Fibroblast of lung (primary cell): ENCODE measurements at places on chromosomes 7 and 10.

- DNase-seq: no peak
Observed at GRCh38 chr7:22417841-22418240, 60.9 kb upstream of the RAPGEF5 start.

- no peak for DNase-seq
Observed at GRCh38 chr10:43190775-43191174, 52.5 kb downstream of the CSGALNACT2 start.

- peak; percentile 34 for DNase-seq
Observed at GRCh38 chr7:17301471-17302456, 3.3 kb downstream of the AHR start.

DNA sequence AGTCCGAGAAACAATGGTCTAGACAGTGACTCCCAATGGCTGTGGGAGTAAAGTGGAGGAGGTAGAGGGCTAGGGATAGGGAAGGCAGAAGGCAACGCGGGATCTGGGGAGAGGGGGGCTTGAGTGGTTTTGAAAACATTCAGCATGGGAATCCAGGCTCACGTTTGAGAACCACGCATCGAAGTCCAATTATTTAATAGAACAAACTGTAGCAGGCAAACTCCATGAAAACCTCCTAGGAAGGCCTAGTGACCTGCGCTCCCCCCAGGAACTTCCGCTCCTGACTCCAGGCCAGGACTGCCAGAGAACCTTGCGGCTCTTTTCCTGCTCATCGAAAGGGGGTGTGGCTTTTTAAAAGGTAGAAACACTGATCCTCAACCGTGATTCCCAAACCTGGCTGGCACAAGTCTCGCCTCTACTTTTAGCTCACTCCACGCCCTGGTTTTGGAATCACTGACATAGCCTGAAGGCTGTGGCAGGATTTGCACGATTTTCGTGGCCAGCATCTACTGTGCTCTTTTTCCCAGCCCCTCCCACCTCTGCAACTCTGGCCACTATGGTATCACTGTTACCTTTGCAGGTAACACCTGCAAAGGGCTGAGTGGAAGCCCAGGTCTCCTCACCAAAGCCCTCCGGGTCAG is 43.4 kb downstream of the MYOF start:
- DNase-seq: no peak

DNA sequence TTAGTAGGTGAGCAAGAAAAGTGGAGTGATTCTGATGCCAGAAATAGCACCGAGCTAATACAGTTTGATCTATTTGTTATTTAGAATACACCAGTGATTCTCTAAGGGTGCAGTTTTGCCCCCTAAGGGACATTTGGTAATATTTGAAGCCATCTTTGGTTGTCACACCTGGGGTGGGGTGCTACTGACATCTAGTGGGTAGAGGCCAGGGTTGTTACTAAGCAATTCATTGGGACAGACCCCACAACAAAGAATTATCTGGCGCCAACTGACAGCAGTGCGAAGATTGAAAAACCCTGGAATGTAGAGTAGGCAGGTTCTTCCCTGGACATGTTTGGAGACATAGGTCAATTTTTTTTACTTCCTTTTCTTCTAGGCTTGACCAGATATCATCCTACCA is 14.6 kb downstream of the PALS2 start:
- peak; percentile 15 for DNase-seq

DNA sequence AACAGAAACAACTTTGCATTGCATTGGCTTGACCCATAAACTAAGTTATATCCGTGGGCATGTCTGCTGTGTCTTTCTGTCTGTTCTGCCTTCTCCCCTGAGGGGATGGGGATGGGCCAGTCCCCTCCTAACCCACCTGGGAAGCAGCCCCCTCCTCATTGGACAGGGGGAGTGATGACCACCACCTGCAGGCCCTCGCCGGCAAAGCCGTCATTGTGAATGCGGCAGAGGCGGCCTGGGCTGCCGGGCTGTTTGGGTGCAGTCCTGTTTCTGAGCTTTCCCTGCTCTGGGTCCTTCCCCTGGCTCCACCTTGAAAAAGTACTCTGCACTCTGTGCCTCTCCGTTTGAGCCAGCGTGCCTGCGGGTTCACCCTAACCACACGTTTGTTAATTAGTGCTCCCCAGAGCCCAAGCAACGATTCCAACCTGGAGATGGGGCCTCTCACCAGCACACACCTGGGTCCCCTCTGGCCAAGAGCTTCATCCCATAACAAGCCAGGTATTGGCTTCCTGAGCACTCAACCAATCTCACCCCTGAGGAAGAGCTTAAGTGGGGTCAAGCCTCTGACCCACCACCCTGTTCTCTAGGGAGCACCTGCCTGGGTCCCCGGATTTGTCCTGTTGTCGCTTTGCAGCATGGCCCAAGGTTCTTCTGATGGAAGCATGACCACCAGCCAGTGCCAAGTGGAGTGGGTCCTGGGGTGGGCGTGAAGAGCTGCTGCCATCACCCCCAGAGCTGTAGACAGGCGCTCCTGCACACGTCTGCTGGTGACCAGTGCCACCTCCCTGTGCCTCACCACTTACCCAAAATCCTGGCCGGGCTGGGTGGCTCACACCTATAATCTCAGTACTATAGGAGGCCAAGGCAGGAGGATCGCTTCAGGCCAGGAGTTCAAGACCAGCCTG is 39.4 kb upstream of the ZMIZ2 start:
- no peak for DNase-seq

DNA sequence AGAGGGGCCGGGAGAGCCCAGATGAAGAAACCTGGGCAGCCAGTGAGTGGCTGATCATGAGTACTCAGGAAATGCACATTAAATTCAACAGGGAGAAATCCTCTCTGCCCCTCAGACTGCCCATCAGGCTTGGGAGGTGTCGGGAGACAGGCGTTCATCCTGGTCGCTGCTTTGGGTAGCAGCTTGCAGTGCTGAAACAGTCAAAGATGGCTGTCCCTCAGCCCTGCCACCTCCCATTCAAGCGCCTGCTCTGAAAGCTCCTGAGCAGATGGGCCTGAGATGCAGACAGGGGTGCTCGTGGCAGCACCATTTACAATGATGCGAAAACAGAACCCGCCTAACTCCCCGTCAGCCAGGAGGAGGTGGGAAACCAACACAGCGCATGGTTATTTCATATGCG is 3.6 kb upstream of the JAKMIP3 start:
- no peak for DNase-seq

DNA sequence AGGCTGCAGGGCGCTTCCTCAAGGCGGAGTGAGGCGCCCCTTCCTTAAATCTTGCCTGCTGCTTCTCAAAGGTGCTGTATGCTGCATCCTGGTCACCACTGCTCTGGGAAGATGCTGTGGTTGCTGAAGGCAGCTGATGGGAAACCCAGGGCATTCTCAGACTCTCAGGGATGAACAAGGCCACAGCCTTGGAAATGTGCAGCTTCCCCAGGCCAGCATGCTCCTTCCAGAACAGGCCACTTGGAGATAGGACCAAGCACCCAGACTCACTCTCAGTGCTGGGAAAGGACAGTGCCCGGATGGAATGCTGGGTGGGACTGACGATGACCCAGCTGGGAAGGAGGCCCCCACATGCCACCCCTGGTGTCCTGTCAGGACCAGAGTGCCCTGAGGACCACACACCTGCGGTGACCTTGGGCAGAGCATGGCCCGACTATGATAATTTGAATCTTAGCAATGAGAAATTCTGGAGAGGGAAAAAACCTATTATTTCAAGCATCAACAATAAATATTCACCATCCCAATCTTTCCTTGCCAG is 235.5 kb downstream of the TNS3 start:
- no peak for DNase-seq

DNA sequence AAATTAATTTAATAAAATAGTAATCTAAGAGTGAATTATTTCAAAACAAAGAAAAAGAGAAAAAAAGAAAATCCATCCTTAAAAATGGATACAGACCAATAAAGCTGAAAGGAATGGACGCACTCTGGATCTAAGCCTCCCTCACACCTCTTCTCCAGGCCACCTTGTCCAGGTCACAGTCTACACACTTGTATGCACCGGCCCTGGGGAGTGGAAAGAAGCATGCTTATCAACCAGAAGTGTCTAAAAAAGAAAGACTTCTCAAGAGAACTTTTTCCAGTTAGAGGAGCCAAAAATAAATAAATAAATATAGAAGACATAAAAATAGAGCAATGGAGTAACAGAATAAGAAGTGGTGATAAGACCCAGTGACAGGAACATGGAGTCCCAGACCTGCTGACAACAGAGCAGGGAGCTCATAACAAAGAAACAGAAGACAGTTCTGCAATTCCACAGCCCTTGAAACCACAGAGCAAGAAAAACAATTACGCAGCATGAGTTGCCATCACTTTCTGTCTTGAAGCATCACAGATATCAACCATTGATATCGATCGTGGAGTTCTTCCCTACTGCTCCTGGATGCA is 311.7 kb upstream of the NFE2L3 start:
- DNase-seq: no peak

DNA sequence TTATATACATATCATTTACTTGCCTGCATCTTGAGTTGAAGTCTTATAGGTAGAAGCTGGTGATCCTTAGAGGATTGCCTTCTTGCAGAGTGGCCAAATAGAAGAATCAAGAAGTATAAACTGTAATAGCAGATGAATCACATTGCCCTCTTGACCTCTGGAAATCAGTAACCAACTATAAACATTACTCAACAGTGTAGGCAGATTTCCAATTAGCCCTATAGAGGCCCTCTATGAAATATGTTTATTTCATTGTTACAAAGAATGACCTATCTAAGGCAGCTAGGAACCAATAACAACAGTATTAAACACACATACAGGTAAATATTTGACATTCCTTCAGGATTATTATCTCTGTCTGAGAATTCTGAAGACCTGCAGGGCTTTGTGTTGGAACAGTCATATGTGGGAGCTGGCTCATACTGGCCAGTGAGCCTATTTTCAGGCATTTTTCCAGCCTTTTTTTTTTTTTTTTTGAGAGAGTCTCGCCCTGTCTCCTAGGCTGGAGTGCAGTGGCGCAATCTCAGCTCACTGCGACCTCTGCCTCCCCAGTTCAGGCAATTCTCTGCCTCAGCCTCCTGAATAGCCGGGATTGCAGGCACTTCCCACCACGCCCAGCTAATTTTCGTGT is 7.2 kb upstream of the SRI start:
- DNase-seq: peak; percentile 74

GRCh38 chr7:40231796-40232195 is 97.0 kb downstream of the SUGCT start:
- DNase-seq: no peak

DNA sequence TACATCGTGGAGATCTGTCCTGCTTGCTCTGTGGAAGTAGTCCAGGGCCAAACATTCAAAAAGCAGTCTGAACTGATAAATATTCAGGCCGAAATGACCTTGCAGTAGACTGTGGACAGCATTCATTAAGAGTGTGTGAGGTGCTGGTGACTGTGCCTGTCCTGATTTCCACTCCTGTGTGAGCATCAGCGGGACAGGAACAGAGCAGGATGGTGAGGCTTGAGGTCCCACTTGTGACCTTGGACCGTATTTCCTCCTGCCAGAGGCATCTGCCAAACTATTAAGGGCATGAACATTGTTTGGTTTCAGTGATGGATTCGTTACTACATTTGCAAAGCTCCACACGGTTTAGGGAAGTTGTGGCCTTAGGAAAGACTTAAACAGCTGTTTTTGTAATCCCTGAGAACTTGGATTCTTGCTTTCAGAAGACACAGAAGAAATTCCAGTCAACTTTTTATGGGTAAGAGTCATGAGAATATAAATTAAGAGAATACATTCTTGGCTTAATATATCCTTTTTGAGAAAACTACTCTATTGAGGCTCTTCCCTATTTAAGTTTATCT is 32.8 kb downstream of the CCNY start:
- DNase-seq: no peak

DNA sequence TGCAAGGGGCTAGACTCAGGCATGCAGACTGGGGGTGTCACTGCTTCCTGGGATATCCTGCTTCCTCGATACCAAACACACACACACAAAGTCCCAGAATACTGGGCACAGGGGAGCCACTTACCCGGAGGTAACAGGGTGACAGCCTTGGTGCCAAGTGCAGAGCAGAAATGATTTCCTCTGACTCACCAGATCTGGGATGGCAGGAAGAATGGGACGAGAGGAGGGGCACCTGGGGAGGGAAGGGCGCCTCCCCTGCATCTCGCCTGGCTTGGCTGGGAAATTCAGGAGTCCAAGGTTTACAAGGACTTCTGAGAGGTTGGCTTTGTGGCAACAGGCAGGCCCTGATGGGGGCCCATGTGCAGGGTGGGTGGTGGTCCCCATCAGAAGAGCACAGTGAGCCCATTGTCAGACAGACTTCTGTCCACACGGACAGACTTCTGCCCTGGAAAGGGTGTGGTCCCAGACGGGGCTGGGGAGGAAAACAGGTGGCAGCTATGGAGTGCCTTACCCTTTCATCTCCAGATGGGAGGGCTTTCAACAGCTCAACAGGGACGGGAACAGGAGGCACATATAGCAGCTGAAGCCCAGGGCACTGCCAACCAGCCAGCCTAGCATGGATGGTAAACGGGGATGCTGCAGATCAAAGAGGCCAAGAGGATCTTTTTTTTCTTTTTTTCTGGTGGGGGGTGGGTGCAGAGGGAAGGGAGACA is 9.7 kb upstream of the CCL24 start:
- DNase-seq: no peak

DNA sequence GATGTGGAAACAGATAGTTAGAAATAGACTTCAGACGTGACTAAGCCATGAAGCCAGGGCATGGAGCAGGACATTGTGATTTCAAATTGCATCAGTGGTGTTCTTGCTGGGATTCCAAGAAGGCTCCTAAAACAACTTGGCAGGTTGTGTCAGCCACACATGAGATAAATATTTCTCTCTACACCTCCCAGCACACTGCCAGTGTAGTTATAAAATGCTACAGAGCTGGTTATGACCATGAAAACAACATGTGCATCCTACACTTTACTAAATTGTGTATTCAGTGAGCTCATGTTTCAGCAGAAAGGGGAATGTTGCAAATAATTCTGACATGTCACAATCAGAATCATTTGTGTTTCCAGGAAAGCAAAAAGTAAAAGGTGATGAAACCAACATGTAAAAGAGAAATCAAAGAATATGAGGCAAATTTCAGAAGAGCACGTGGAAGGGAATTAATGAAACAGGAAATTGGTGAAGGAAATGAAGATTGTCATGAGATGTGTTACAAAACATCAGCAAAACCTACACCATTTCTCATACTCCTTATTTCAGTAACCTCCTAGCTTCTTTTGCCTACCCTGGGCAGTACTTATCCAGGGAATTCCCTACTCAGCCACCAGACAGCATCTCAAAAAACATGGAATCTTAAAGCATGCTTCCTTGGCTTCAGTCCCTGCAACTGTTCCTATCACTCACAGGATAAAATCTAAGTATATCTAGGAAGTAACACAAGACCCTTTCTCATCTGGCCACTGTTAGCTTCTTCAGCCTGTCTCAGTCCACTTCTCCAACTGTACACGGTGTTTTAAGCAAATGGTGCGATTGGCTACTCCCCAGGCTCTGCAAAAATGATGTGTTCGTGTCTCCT is 5.8 kb upstream of the CYP3A7 start:
- DNase-seq: peak; percentile 83

DNA sequence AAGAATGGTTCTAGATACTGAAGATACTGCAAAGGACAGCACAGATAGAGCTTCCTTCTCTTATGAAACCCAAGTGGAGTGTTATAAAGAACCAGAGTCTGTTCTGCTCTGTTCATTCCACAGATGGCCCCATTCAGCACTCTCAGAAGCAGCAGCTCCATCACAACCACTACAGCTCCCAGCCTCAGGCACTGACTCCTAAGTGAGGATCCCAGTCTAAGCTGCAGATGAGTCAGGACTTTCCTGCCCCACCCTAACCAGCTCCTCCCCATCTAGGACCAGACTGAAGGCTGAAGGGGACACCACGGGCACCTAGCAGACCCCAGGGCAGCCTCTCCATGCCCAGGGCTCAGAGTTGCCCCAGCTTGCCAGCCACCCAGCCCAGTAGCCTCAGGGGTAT is 379.8 kb downstream of the GRID1 start:
- DNase-seq: no peak
